ENCODE measurements at places on chromosomes 2 and 18.
A peak's percentile ranks its signal among the peaks of the same experiment; 100 is the strongest.

GRCh38 chr2:229095472-229095871 is 175.6 kb downstream of the PID1 start:
- DNase-seq = no peak

DNA sequence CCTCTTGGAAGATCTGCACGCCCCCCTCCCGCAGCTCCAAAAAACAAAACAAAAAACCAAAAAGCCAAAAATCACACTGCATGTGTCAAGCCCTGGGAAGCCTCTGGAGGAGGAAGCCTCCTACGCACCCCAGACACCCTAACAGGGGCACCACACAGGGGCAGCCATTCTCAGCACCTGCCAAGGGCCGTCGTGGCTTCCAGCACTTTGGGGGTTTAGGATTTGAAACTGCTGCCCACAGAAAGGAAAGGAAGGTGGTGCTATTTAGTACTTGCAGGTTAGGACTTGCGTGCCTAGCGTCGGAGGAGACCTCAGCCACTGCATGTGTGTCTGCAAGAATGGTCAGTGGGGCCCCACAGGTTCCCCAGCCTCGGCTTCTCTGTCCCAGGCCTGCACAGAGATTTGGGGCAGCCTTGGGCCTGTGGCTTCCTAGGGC is 419 bp upstream of the GPR55 start:
- no peak for DNase-seq

- DNase-seq = no peak
These were observed 184.3 kb downstream of the GULP1 start for GRCh38 chr2:188475945-188476344.

DNA sequence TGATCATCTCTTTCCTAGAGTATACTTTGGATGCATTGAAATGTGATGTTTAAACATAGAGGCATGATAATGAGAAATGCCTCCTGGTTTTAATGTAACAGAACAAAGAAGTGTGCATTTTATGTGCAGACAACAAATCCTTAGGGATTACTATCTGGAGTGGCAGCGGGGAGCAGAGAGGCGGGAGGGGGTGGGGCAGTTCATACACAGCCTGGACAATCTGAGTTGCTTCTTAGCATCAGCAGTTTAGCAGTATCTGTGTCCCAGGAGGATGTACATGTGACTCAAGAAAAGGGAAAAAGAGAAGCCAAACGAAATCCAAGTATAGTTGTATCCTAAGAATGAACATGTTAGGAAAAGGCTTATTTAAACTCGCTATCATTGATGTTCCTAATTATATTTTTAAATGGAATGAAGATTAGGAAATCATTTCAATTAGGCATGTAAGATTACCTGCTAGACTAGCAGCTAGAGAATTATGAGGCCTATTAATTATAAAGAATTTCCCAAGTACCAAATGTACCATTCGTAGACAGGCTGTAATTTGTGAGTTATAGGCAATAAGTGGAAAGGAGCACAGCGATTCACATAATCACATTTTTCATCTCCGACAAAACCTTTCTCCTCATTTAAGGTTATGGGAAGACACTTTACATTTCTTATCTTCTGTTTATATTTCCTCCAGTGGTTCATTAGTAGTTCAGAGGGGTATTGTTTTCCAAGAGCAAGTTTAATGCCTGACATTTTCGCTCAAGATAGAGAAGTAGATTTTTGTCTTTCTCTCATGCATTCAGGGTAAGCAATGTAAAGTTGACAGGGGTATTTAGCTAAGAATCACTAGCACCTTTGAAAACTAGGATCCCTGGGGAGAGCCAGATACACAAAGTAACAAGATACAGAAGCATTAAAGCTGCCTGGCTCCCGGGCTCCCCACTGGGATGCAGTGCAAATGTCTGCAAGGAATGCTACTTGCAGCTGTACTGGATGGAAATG is 141.3 kb upstream of the NOSTRIN start:
- no peak for DNase-seq

DNA sequence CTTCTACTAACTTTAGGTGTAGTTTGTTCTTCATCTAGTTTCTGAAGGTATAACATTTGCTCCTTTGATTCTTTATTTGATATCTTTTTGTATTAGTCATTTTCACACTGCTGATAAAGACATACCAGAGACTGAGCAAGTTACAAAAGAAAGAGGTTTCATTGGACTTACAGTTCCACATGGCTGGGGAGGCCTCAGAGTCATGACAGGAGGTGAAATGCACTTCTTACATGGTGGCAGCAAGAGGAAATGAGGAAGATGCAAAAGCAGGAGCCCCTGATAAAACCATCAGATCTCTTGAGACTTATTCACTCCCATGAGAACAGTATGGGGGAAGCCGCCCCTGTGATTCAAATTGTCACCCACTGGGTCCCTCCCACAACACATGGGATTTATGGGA is 544.4 kb upstream of the DSEL start:
- no peak for DNase-seq

- DNase-seq = no peak
These were observed 8.8 kb upstream of the ATOH8 start for GRCh38 chr2:85744741-85745601.

DNA sequence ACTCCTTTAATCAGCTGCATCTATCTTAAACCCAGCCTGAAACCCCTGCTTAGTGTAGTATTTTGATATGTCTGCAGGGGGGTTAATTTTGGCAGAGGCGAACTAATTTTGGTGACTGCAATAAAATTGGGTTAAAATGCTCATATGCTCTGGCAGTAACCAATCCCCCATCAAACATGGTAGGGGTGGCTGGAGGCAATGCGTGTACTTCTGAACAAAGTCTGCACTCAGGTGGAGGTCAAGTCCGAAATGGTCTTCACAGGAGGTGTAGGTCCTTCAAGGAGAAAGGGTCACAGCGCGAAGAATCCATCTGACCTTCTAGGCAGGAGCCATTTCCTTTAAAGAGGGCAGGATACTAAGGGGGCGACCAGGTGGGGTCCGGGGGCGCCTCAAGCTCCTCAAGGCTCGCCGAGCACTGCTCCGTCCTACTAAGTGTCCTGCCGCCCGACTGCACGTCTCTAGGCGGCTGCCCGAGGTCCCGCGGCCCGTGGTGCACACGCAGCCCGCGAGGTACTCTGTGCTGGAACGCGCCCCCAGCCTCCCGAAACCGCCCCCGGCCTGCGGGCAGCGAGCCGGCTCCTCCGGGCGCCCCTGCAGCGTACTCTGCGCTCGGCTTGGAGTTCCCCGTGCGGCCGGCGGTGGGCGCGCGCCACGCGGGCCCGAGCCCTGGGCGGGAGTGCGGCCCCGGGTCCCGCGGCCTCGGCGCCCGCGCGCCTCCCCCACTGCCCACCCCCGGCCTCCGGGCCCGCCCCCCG is 1.7 kb upstream of the LDLRAD4 start:
- DNase-seq = no peak

GRCh38 chr2:172428832-172429210 is 1.4 kb downstream of the ITGA6 start:
- DNase-seq = no peak

DNA sequence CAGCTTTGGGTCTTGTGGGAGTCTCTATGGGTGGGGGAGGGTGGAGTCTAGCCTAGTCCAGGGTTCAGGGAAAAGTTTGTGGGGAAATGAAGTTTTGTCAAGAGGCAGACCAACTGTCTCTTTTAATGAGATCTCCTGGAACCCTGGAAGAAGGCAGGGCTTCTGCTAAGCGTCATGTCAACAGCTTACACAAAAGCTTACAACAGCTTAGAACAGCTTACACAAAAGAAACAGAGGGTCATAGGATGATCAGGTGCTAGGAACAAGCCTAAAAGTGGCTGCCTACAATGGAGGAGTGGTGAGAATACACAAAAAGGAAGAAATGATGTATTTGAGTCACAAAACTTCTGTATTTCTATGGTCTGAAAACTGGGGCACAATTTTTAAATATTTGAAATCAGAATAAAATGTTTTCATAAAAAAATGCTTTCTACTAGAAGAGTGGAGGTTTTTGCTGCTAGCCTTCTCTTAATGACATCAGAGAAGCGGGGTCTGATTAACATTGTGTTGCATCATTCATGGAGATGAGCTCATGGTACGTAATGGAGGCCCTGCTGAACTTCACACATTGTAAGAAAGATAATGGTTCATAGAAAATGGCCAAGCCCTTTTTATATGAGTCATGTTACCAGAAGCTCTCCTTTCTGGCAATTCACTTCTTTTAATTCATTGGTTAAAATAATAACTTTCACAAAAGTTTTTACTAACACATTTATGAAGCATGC is 351.0 kb downstream of the PIK3C3 start:
- no peak for DNase-seq

GRCh38 chr2:20682167-20682920 is 15.4 kb downstream of the GDF7 start:
- no peak for DNase-seq

GRCh38 chr18:9922592-9923311 is 8.9 kb downstream of the VAPA start:
- no peak for DNase-seq

DNA sequence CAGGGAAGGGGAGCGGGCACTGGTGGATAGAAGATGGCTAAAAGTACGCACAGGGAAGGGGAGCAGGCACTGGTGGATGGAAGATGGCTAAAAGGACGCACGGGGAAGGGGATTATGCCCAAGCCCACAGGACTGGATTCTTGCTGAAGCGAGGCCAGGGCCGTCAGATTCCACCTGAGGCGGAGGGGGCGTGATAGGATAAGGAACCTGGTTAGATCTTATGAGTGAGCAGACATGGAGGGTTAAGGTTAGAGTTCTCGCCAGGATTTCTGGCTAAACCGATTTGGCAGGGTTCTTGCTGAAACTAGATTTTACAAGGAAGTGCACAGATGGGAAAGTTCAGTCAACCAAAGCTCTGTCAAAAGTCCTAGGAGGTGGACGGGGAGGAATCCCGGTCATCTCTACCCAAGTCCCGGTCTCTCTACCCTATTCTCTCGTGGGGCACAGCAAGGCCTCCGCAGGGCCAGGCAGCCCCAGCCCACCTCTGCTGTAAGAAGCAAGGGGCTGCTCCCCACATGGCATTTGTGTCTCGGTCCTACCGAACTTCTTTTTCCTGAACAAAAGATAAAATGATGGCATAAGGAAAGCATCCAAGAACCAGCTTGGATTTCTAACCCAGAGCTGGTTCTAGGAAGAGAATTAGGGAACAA is 140.8 kb downstream of the PTGR3 start:
- DNase-seq = no peak

DNA sequence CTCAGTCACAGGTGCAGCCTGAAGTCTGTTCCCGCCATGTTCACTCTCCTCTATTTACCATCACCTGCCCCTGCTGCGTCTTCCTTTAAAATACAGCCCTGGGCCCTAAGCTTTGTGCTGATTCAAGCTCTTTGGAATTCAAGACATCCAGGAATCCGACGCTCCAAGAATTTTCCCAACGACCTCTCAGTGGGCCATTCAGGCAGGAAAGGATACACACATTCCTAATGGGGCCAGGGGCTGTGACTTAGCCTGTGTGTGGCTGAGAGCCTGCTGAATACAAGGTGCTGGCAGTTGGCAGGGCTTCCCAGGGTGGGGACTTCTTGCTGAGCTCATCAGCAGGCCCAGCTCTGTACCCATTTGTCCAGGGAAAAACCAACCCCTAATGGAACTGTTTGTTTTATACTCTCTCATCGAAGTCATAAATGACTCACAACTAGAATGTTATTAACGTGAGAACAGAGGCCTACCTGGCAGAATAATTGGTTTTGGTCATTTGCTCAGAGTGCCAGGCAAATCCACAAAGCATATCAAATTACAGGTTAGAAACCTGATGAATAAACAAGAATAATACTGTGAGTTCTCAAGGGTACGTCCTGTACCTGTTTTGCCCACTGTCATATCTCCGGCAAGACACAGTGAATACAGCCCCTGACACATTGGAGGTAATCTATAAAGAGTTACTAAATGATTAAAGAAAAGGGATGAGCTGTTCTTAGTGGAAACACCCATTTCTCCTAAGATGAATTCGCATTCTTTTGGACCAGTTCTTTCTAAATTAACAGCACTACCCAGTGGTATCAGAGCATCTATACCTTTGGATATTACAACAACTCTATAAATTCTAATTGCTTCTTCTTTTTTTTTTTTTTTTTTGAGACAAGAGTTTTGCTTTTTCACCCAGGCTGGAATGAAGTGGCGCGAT is 12.6 kb upstream of the KCMF1 start:
- DNase-seq = no peak

GRCh38 chr18:24397131-24397693 is 412 bp downstream of the OSBPL1A start:
- peak; percentile 2 for DNase-seq

DNA sequence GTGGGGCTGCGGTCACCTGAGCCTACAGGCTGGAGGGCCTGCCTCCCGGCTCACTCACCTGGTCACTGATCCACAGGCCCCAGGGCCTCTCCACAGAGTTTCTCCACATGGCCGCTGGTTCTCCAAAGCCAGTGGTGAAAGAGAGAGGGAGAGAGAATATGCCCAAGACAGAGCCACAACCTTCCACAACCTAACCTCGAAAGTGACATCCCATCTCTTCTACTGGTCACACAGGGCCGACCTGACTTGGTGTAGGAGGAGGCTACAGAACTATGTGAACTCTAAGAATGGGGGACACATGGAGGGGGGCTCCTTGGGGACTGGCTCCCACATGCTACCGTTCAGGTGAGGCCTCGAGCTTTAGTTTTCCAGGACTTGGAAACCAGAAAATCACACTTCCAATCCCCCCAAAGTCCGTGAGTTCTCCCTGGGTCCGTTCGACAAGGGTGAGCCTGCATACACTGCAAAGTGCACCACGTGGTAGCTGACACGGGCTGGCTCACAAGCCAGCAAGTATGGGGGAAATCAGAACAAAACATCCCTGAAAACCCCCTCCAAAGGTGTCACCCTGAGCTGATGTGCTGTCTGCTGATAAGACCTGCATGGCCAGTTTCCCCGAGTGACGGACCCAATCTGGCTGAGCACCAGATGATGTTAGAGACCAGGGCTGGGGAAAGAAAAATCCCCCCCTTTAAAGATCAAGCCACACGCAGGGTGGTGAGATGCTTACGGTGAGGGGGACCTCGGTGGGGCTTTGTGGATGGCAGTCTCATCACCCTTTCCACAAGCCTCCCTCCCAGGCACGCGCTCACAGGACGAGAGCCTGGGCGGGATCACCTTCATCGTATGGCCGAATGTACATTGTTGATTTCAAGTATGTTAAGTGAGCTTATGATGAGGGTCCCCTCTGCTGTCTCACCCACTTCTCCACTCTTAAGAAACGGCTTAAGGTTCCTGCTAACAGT is 54.2 kb upstream of the SEMA4C start:
- no peak for DNase-seq

DNA sequence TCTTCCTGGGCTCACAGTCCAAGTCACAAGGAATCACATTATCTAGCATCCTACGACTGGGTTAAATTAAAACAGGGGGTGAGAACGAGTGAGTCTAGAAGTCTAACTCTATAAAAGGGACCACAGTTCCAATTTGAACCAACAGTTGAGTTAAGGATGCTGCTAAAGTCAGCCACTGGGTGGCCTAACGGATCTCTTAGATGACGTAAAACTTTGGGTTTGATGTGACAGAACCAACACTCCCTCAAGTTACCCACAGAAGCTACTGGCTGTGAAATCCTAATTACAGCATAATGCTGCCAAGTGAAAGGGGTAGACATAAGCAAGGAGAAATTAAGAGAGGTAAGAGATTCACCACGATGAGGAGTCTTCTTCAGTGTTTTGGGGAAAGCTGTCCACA is 32.7 kb upstream of the RUFY4 start:
- DNase-seq = no peak

Data from esophagus squamous epithelium (tissue), 5 donors.